Upper lobe of right lung (tissue), 1 donor: ENCODE measurements at places on chromosomes 16 and 17.

GRCh38 chr16:5187402-5187952 is 89.9 kb upstream of the EEF2KMT start:
- DNase-seq, result no peak

GRCh38 chr17:4365103-4365627 is 1.3 kb downstream of the UBE2G1 start:
- DNase-seq, result peak; percentile 95

DNA sequence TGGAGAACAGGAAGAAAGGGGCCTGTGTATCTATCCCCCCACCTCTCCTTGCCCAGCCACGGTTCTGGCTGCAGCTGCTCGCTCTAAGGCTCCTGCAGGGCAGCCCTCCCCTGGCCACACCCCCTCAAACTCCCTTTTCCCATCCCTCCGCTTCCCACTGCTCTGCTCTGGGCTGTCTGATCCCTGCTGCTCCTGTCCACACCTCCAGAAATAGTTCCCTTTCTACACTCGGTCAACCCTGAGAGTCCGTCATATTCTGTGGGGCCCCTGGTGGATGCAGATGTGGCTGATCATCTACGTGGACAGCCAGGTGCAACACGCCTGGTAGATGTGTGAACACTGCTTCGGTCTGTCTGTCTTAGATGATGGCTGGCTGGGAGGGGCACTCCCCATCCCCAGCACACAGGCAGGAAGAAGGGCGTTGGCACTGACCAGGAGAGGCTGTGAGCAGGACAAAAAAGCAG is 19.3 kb upstream of the KRT19 start:
- DNase-seq, result no peak

DNA sequence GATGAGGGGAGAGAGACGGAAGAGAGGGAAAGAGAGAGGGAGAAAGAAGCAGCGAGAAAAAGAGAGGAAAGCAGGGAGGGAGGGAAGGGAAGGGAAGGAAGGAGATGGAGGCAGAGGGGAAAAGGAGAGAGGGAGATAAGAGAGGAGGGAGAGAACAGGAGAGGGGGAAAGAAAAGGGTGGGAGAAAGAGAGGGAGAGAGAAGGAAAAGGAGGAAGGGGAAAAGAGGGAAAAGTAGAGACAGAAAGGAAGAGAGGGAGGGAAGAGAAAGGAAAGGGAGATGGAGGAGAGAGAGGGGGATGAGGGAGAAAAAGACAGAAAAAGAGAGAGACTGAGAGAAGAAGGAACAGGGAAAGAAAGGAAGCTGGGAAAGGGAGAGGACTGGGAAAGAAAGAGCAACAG is 814.4 kb downstream of the CDH11 start:
- no peak for DNase-seq

- DNase-seq, result no peak
Measured at GRCh38 chr16:31664683-31665482, 137.2 kb downstream of the AHSP start.

DNA sequence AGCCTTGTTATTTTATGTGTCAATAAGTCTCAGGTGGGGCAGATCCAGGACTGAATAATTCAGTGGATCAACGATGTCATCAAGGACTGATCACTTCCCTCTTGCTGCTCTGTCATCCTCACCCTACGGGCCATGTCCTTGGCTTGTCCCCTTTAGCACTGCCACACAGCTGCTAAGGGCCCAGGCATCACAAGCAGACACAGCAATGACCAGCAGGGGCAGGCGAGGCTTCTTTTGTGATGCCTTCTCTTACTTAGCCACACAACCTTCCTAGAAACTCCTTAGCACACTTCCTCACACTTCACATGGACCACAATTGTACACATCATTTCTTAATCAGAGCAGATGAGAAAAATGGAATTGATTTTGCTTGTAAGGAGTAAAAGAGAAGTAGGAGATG is 356.3 kb upstream of the SOX9 start:
- no peak for DNase-seq
